ENCODE measurements at places on chromosomes 5 and 9. TPM values are rescaled to one million over a fixed set of nuclear protein-coding genes. Genes with fewer than 3 reads are reported as not detected.

Gene DYNC2I2
- total RNA-seq: 53.5 TPM

- peak; percentile 73 for DNase-seq
- no peak within 1 kb of the TSS for H3K27ac ChIP-seq
- peaks cover 19% of the 10 kb centered on the region for H3K4me1 ChIP-seq
- no peaks in the 10 kb centered on the region for H3K27me3 ChIP-seq
- peak within 1 kb of the TSS; percentile 71 for H3K4me3 ChIP-seq
- no peaks in the 10 kb centered on the region for H3K36me3 ChIP-seq
These were observed at the start of gene SLC22A5 for GRCh38 chr5:132369474-132370180. Gene SLC22A5, plus strand, starts transcription at chr5:132369710. Its CDS starts 263 bp downstream, at chr5:132369973.

- H3K4me3 ChIP-seq: no peak overlapping the region
- peaks cover 5% of the 10 kb centered on the region for H3K27me3 ChIP-seq
- no peaks in the 10 kb centered on the region for H3K36me3 ChIP-seq
- DNase-seq: no peak
- H3K27ac ChIP-seq: no peak overlapping the region
- H3K4me1 ChIP-seq: peaks cover 23% of the 10 kb centered on the region
These were observed 16.0 kb upstream of the SLC9A3 start for GRCh38 chr5:540071-540905.

Gene SV2C
- total RNA-seq: 0.33 TPM

Gene EQTN
- not detected for total RNA-seq

Gene SLCO6A1
- not detected for total RNA-seq

Gene SLC25A2
- 0.38 TPM for total RNA-seq

DNA sequence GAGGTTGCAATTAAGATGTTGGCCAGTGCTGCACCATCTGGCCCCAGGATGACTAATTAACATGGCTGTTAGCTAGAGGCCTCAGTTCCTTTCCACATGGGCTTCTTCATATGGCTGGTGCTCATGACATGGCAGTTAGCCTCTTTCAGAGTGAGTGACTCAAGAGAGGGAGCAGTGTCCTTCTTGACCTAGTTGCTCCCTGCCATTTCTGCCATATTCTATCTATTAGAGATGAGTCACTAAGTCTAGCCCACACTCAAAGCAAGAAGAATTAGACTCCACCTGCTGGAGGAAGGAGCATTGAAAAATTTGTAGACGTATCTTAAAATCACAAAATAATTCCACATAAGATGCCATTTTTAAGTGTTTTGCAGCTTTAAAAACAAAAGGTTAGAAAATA lies 651.2 kb upstream of the CCNG1 start:
- no peak overlapping the region for H3K27ac ChIP-seq
- no peak overlapping the region for H3K4me3 ChIP-seq
- no peaks in the 10 kb centered on the region for H3K4me1 ChIP-seq
- H3K36me3 ChIP-seq: no peaks in the 10 kb centered on the region
- H3K27me3 ChIP-seq: no peaks in the 10 kb centered on the region
- DNase-seq: no peak

- H3K4me1 ChIP-seq: no peaks in the 10 kb centered on the region
- H3K27me3 ChIP-seq: peaks cover 13% of the 10 kb centered on the region
- H3K4me3 ChIP-seq: no peak overlapping the region
These were observed 453.5 kb downstream of the GADD45G start for GRCh38 chr9:90058182-90058763.

- peaks cover 40% of the 10 kb centered on the region for H3K4me1 ChIP-seq
- peak overlapping the region; percentile 97 for H3K27ac ChIP-seq
- peak; percentile 92 for DNase-seq
- H3K36me3 ChIP-seq: peaks cover 24% of the 10 kb centered on the region
- H3K4me3 ChIP-seq: peak overlapping the region; percentile 88
These were observed 479 bp upstream of the RNF38 start for GRCh38 chr9:36400332-36401163.

- H3K27me3 ChIP-seq: no peaks in the 10 kb centered on the region
- H3K4me3 ChIP-seq: no peak overlapping the region
These were observed 5.2 kb upstream of the DUSP1 start for GRCh38 chr5:172776235-172776594.

GRCh38 chr5:5986492-5987178 lies 391.7 kb downstream of the MED10 start:
- no peaks in the 10 kb centered on the region for H3K4me1 ChIP-seq
- DNase-seq: no peak
- H3K36me3 ChIP-seq: no peaks in the 10 kb centered on the region
- no peak overlapping the region for H3K27ac ChIP-seq

DNA sequence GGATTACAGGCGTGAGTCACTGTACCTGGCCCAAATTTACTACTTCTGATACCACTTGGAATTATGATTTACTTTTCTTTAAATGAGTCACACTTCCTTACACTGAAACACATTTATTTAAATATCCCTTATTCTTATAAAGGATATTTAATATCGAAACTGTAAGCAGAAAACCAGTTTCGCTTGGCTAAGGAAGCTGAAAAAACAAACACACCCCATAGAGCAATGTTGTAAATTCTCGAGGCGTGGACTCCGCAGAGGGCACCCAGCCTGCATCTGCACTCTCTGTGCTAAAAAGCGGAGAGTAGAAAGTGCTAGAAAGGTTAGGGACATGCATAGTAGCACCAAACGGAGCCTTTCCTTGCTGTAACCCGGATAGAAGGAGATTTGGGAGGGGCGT lies 86.5 kb downstream of the HMCN2 start:
- DNase-seq: no peak
- H3K4me1 ChIP-seq: no peaks in the 10 kb centered on the region
- no peak overlapping the region for H3K27ac ChIP-seq

GRCh38 chr5:168734620-168735300 lies 155.6 kb upstream of the PANK3 start:
- peaks cover 4% of the 10 kb centered on the region for H3K4me1 ChIP-seq
- no peaks in the 10 kb centered on the region for H3K36me3 ChIP-seq
- H3K27ac ChIP-seq: no peak overlapping the region
- DNase-seq: no peak
- no peak overlapping the region for H3K4me3 ChIP-seq
- peaks cover 12% of the 10 kb centered on the region for H3K27me3 ChIP-seq

Gene CCDC107
- total RNA-seq: 36.6 TPM

- DNase-seq: no peak
- no peaks in the 10 kb centered on the region for H3K27me3 ChIP-seq
- peak overlapping the region; percentile 96 for H3K4me3 ChIP-seq
- peaks cover 55% of the 10 kb centered on the region for H3K4me1 ChIP-seq
- peaks cover 64% of the 10 kb centered on the region for H3K36me3 ChIP-seq
These were observed 2.5 kb downstream of the GPBP1 start for GRCh38 chr5:57176350-57176857.

DNA sequence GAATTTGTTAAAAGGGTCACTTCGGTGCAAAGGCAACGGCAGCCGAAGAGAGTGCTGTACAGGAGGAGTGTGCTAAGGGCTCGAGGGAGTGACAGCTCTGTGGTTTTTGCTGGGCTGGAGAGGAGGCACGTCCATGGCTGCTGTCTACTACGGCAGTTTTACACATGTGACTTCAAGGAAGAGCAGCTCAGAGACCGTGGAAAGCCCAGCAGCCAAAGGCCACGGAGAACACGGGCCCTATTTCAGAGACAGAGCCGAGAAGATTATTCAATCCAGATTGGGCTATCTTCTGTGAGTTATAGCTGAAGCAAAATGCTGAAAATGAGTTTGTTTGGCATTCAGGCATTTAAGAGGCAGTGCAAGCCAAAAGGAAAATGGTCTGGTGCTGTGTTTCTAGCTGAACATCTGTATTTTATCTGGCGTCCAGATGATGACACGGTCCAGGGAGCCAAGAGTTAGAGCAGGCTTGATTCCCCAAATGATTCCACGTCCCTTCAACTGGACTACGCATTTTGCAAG lies 96.4 kb downstream of the RFK start:
- no peaks in the 10 kb centered on the region for H3K36me3 ChIP-seq
- DNase-seq: no peak
- no peaks in the 10 kb centered on the region for H3K27me3 ChIP-seq

DNA sequence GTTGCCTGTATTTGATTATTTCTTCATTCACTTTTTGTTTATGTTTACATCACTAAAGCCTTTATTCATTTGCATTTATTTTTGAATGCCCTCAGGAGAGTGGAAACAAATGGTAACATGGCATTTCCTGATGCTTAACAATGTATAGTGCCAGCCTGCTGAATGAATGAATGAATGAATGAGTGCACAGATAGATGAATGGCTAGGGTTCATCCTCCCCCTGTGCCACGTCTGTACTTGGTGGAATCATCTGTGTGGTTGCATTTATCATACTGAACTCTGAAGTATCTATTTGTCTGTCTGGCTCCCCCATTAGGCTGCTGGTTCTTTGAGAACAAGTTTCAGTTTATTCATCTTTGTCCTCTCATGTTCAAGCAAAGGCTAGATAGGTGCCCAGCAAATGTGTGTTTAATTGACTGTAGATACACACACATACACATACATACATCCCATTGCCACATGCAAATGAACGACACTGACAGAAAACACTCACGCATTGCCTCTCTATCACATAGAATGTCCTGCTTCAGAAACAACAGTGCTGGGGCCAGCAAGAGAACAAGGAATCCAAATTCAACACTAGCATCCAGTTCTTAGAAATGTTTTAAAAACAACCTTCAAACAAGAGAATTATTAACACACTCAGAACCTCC lies 150.4 kb downstream of the PAPPA start:
- no peak overlapping the region for H3K27ac ChIP-seq
- DNase-seq: no peak
- H3K27me3 ChIP-seq: no peaks in the 10 kb centered on the region
- H3K36me3 ChIP-seq: no peaks in the 10 kb centered on the region
- H3K4me1 ChIP-seq: no peaks in the 10 kb centered on the region

- no peak for DNase-seq
- no peaks in the 10 kb centered on the region for H3K36me3 ChIP-seq
- no peaks in the 10 kb centered on the region for H3K4me1 ChIP-seq
- H3K27ac ChIP-seq: no peak overlapping the region
- no peak overlapping the region for H3K4me3 ChIP-seq
These were observed 33.2 kb upstream of the FLT4 start for GRCh38 chr5:180682560-180682959.

Gene OTULINL
- total RNA-seq: 34.6 TPM

DNA sequence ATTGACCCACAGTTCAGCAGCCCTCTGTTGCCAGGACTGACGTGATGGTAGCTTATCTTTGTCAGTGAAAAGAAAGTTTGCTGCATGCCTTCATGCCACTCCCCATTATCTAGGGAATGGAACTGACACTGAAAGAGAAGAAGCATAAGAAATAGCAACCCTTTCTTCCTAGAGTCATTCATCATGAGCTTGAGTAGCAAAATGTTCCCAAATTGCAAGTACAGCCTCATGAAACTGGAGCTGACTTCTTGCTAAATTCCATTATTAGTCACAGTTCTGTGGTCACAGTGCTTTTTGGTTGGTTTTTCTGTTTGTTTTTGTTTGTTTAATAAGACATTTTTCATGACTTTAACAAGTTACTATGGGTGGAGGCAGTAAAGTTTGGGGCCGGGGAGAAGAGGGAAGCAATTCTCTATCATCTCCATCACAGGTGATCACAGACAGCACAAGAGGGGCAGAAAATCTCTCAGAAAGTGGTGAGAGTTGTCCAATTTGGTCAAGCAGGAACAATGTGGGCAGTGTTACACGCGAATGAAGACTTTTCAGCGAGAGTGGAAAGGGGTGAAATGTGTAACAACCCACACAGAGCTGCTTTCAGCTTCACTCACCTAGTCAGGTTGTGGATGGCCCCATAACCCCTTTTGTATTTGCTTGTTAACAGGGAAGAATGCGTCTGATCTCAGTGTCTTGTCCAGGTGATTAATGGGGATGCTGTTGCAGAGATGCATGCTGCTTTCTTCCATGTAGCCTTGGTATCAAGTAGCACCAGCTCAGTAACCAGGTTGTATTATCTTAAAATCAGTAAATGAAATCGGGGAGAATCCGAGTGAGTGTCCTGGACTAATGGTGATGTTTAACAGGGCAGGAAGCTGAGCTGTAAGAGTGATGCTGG lies 440.4 kb downstream of the DMRT2 start:
- no peak for DNase-seq
- no peaks in the 10 kb centered on the region for H3K36me3 ChIP-seq
- H3K27ac ChIP-seq: no peak overlapping the region

DNA sequence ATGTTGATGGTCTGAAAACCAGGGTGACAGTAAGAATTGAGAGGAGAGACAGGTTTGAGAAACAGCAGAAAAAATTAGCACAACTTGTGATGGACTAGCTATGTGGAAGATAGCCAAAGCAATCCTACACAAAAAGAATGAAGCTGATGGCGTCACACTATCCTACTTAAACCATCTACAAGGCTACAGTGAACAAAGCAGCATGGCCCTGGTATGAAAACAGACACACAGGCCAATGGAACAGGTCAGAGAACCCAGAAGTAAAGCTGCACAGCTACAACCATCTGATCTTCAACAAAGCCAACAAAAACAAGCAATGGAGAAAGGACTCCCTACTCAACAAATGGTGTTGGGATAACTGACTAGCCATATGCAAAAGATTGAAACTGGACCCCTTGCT lies 7.5 kb upstream of the UBE2R2 start:
- H3K4me1 ChIP-seq: peaks cover 26% of the 10 kb centered on the region
- H3K4me3 ChIP-seq: no peak overlapping the region
- no peaks in the 10 kb centered on the region for H3K36me3 ChIP-seq
- peaks cover 29% of the 10 kb centered on the region for H3K27me3 ChIP-seq
- no peak for DNase-seq

DNA sequence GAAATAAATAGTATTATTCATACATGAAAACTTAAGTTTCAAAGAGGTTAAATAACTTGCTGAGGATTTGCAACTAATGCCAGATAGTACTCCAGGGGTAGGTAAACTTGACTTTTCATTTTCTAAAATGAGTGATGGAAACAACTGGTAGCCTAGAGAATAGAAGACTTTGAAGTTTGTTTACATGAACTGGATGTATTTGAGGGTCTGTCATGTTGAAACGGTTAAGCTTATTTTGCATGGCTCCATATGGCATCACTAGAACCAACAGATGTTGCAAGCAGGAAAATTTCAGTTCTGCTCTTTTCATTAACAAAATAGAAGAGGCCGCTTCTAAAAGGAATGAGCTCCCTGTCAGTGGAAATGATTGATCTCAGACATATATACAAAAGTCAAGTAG lies 105.1 kb upstream of the SGCD start:
- H3K27ac ChIP-seq: no peak overlapping the region
- DNase-seq: no peak
- no peaks in the 10 kb centered on the region for H3K36me3 ChIP-seq
- no peak overlapping the region for H3K4me3 ChIP-seq
- no peaks in the 10 kb centered on the region for H3K27me3 ChIP-seq

Gene OR1Q1
- not detected for total RNA-seq

DNA sequence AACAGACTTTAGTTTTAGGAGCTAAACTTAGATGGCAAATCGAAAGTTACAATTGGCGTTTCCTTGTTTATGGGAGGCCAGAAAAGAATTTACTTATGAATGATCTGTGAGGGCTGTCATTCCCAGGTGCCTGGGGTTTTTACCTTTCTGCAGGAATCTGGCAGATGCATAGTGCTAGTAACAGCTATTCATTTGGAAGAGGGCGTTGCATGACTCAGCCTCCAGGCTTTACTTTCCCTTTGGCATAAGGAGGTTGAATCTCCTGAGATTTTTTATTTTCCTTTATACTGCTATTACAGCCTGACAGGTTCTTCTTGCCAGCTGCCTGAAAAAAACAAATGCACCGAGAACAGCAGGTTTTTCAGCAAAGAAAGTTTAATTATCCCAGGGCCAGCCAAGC lies 30.0 kb downstream of the CARD6 start:
- peaks cover 3% of the 10 kb centered on the region for H3K27me3 ChIP-seq
- no peaks in the 10 kb centered on the region for H3K36me3 ChIP-seq
- no peak for DNase-seq
- H3K4me1 ChIP-seq: no peaks in the 10 kb centered on the region

Data from activated CD4-positive, alpha-beta memory T cell treated with anti-CD3 and anti-CD28 coated beads, Interleukin-2, amount 10 ng/mL, durations not matched to agents 7 days and 5 days (primary cell).